ENCODE measurements at places on chromosomes 12 and 14. TPM values are rescaled to one million over a fixed set of nuclear protein-coding genes. Genes with fewer than 3 reads are reported as not detected.

Gene NUDT4
- total RNA-seq, result 27.2 TPM

Gene ZNF410
- 43.6 TPM for total RNA-seq

Gene IPO4
- total RNA-seq, result 59.8 TPM

Gene IQSEC3
- total RNA-seq, result 3.8 TPM

Gene A2M
- under 0.01 TPM for total RNA-seq

Gene KRT4
- total RNA-seq, result not detected

GRCh38 chr14:21039585-21040369, 2.4 kb upstream of the RNASE7 start:
- no peak for DNase-seq

DNA sequence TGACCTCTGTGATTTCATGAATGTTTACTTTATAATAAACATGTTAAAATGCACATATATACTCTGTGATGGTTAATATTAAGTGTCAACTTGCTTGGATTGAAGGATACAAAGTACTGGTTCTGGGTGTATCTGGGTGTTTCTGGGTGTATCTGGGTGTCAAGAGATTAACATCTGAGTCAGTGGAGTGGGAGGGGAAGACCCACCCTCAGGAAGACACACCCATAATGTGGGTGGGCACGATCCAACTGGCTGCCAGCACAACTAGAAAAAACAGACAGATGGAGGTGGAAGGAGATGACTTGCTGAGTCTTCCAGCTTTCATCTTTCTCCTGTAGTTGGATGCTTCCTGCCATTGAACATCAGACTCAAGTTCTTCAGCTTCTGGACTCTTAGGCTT, 11.9 kb downstream of the NUP37 start:
- DNase-seq, result no peak

- DNase-seq, result no peak
Measured at GRCh38 chr12:47188576-47189441, 109.0 kb upstream of the AMIGO2 start.

GRCh38 chr12:70754330-70754741, 117.1 kb upstream of the PTPRB start:
- no peak for DNase-seq

DNA sequence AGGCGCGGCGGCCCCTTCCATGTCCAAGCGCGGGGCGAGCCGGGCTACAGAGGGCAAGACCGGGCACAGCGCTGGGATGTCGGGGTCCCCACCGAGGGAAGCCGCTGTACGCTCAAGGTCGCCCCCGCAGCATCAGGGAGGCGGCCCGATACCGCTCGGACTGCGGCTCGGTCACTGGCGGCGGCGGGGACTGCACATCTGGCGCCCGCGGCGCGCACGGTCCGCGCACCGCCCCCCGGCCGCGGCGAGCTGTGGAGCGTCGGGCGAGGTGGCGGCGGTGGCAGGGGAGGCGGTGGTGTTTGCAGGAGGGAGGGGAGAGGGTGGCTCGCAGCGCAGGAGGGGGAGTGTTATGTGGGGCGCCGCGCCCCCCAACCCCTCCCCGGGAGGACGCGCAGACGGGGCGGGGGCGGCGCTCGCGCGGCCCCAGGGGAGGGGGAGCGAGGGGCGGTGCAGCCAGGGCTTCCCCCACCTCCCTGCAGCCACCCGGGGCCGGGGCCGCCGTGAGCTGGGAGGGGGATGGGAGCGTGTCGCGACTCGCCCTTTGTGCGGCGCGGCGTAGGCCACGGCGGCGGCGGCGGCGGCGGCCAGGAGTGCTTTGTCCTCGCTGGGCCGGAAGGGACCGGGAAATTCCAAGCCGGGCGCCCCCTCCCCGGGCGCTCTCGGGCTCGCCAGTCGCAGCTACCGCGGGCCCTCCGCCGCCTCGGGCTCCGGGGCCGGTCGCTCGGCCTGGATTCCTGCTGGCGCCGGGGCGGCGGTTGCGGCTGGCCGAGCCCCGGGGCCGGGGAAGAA, at the start of gene NUAK1:
Gene NUAK1, minus strand, starts transcription at position 322 of the 789 bp plus-strand sequence. Its CDS starts 301 bp downstream, at position 21.
- DNase-seq, result no peak

GRCh38 chr12:94139816-94140215, 8.6 kb upstream of the PLXNC1 start:
- DNase-seq, result no peak

- DNase-seq, result no peak
Measured at GRCh38 chr12:16417058-16417457, 69.6 kb downstream of the MGST1 start.

DNA sequence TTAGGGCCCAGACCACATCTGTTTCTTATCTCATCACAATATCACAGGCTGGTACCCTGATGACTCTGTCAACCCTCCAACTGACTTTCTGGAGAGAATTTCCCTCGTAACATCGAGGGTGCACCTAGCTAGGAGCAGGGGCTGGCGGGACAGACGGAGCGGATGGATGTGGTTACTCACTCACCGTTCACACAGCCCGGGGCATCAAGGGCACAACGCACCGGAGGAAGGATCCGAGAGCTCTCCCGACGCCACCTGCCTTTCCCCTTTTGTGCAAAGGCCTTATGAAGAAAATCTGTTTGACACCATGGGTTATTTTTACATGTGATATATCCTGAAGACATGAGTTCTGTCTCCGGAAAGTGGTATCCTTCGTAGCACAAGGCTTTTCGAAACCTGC, 31.4 kb downstream of the SLC15A4 start:
- DNase-seq, result no peak

GRCh38 chr14:102323102-102323501, 3.6 kb downstream of the ZNF839 start:
- peak; percentile 82 for DNase-seq

DNA sequence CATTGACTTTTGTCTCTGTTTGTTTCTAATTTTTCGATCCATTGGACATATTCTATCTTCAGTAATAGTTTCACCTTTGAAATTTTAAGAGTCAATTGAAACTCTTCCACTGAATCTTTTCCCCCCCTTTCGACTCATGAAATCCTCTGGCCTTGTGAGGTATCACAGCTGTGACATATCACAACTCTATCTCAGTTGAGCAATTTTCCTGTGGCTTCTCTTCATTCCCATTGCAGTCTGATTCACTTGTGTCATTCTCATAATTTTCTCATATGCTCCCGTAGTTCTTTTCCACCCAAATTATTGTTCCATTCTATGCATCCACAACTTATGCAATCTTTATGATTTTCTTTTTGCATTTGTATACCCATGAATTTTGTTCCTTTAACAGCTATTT, 261.6 kb downstream of the DACT1 start:
- DNase-seq, result no peak

- DNase-seq, result no peak
Measured at GRCh38 chr12:47359310-47360092, 279.7 kb upstream of the AMIGO2 start.
